ENCODE measurements at places on chromosomes 11 and 22.

DNA sequence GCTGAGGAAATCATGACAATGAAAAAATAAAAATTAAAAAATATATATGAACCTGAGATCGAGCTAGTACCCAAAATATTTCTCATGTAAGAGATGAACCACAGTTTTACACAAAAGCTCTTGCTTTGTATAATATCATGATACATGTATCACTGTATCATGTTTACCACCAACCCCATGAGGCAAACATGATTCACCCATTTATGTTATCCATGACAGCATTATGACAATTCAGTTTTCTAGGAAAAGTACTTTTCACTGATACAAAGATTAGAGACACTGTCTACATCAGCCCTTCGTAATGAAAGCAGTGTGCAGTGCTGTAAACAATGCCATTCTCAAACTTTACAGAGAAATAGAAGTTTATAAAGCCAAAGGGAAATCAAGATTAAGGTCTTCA lies 852.5 kb upstream of the LRRC4C start:
- no peak overlapping the region for H3K27ac ChIP-seq
- no peak overlapping the region for H3K4me3 ChIP-seq
- DNase-seq: no peak
- no peaks in the 10 kb centered on the region for H3K36me3 ChIP-seq
- no peaks in the 10 kb centered on the region for H3K4me1 ChIP-seq

DNA sequence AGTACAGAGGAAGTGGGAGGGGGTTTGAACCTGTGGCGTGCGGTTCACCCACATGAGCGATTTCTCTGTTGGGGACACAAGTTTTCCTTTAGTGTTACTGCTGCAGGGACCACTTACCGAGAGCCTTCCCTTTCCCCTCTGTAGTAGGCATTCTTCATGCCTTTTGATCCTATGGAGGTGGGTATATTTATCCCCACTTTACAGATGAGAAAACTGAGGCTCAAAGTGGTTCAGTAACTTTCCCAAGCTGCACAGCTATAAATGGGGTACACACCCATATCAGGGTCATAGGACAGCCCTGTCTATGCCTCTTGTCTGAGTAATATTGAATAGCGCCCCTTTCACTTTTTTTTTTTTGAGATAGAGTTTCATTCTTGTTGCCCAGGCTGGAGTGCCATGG lies 3.3 kb upstream of the PHF21B start:
- peaks cover 12% of the 10 kb centered on the region for H3K27me3 ChIP-seq
- H3K36me3 ChIP-seq: no peaks in the 10 kb centered on the region
- H3K27ac ChIP-seq: no peak overlapping the region
- no peak for DNase-seq

GRCh38 chr11:2932850-2933251 lies 3.6 kb upstream of the PHLDA2 start:
- H3K4me3 ChIP-seq: no peak overlapping the region
- no peak for DNase-seq
- peaks cover 22% of the 10 kb centered on the region for H3K4me1 ChIP-seq
- peaks cover 6% of the 10 kb centered on the region for H3K27me3 ChIP-seq
- no peak overlapping the region for H3K27ac ChIP-seq

GRCh38 chr22:45441138-45441537 lies 27.6 kb downstream of the RIBC2 start:
- no peaks in the 10 kb centered on the region for H3K4me1 ChIP-seq
- peak overlapping the region; percentile 9 for H3K4me3 ChIP-seq
- H3K27me3 ChIP-seq: no peaks in the 10 kb centered on the region
- H3K27ac ChIP-seq: no peak overlapping the region
- H3K36me3 ChIP-seq: no peaks in the 10 kb centered on the region

GRCh38 chr22:22759371-22759770 lies 115.0 kb downstream of the GGTLC2 start:
- H3K36me3 ChIP-seq: no peaks in the 10 kb centered on the region
- no peak for DNase-seq
- no peak overlapping the region for H3K4me3 ChIP-seq
- H3K4me1 ChIP-seq: peaks cover 36% of the 10 kb centered on the region
- H3K27me3 ChIP-seq: no peaks in the 10 kb centered on the region
- peak overlapping the region; percentile 42 for H3K27ac ChIP-seq

GRCh38 chr11:104564921-104565582 lies 333.2 kb downstream of the CASP12 start:
- H3K27me3 ChIP-seq: no peaks in the 10 kb centered on the region
- H3K27ac ChIP-seq: no peak overlapping the region
- no peaks in the 10 kb centered on the region for H3K4me1 ChIP-seq
- no peaks in the 10 kb centered on the region for H3K36me3 ChIP-seq
- no peak for DNase-seq
- no peak overlapping the region for H3K4me3 ChIP-seq

DNA sequence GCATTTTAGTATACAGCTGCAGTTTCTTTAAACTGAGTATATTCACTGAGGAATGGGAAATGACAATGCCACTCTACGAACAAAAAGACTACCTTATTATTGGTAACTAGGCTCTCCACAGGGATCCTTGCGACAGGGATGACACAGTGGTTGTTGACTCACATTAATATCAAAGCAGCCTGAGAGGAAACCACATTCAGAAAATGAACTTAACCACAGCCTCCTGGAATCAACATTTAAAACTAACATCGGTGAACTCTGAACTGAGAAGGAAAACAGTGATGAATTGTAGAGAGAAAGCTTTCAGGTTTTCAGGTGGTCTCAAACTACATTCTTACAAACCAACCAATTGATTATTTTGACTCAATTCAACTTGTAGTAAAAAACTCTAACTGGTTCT lies 90.3 kb upstream of the MTMR2 start:
- H3K4me3 ChIP-seq: peak overlapping the region; percentile 33
- H3K4me1 ChIP-seq: peaks cover 54% of the 10 kb centered on the region
- H3K27me3 ChIP-seq: no peaks in the 10 kb centered on the region
- peak; percentile 65 for DNase-seq
- no peak overlapping the region for H3K27ac ChIP-seq

DNA sequence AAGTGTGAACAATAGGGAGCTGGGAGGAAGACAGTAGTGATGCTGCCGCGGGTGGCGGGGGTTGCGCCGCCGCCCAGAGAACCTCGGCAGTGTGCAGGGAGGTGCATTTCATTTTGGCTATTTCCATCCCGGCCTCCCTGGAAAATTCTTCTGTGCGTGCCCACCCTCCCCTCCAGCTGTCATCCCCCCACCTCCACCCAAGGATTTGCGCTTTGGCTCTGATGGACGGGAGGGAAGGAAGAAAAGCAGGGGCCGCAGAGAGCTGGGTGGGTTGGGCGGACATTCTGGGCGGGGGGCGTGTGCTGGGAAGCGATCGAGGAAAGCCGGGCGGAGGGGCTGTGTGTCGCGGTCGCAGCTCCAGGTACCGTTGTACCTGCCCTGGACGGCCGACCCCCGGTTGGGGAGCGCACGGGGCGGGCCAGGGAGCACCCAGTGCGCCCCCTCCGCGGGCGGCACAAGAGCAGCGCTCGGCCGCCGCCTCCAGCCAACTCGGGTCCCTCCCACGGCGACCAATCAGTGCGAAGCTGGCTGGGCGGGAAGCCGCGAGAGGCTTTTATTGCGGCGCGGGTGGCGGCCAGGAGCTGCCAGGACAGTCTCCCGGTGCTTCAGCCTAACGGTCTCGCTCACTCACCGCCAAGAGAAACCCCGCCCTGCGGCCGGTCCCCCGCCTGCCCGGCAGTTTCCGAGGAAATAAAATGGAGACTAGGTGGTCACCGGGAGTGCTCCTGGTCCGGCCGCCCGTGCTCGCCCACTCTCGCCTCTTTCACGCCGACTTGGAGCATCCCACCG lies 1.6 kb downstream of the NCAM1 start:
- H3K36me3 ChIP-seq: no peaks in the 10 kb centered on the region
- peaks cover 18% of the 10 kb centered on the region for H3K27me3 ChIP-seq
- peak overlapping the region; percentile 19 for H3K4me3 ChIP-seq
- H3K27ac ChIP-seq: no peak overlapping the region
- H3K4me1 ChIP-seq: no peaks in the 10 kb centered on the region

GRCh38 chr22:23678133-23678532 lies 12.7 kb upstream of the RGL4 start:
- no peak overlapping the region for H3K27ac ChIP-seq
- no peak overlapping the region for H3K4me3 ChIP-seq
- no peaks in the 10 kb centered on the region for H3K27me3 ChIP-seq
- DNase-seq: no peak

GRCh38 chr11:69861901-69862300 lies 42.7 kb upstream of the FGF3 start:
- H3K27ac ChIP-seq: no peak overlapping the region
- H3K27me3 ChIP-seq: no peaks in the 10 kb centered on the region
- no peak for DNase-seq
- H3K4me3 ChIP-seq: no peak overlapping the region
- H3K36me3 ChIP-seq: no peaks in the 10 kb centered on the region

DNA sequence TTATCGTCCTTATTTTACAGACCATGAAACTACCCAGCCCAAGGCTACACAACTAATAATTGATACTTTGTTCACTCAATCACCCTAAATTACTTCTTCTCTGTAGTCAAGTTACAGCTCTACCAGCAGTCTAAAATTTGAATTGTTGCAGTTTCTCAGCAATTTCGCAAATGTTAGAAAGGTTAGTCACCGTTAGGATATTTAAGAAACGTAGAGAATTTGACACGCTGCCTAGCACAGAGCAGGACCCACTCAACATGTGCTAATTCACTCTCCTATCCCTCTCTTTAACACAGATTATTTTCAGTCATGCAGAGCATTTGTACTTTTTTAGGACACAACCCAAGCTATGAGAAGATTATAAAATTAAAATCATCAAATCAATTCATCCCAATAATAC lies 771.1 kb upstream of the LUZP2 start:
- no peak for DNase-seq
- H3K4me1 ChIP-seq: no peaks in the 10 kb centered on the region
- H3K36me3 ChIP-seq: no peaks in the 10 kb centered on the region

DNA sequence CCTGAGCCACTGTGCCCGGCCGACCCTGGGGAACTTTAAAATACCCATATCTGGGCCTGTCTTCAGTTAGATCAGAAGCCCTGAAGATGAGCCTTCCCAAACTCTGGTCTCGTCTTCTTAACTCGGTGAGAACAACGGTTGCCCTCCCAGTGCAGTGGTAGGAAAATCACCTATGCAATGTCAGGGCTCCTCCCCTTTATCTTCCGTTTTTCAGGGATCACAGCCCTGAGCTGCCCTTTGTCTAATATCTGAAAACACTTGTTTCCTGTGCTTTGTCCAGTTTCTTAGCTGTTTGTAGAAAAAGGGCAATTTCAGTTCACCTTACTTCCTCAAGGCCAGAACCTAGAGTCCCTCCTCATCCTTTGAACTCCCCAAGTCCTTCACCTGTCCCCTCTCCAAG lies 9.4 kb downstream of the DRAP1 start:
- DNase-seq: peak; percentile 22
- peak overlapping the region; percentile 70 for H3K27ac ChIP-seq
- peaks cover 22% of the 10 kb centered on the region for H3K4me1 ChIP-seq

DNA sequence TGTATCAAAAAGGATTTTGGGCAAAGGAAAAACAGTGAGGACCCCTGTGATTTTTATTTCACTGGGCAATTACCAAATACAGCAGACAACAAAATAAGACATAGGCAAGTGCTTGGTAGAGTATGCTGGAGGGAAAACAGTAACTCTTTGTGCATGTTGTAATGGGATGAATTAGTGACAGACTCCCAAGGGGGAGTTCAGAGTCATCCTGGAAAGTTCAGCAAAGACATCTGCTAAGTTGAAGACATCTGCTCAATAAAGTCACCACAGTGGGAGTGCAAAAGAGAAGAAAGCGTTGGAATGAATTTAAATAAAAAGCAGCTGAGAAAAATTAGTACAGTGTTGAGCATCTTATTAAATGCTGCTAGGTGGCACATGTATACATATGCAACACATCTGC lies 378.8 kb upstream of the ISX start:
- no peak for DNase-seq
- no peak overlapping the region for H3K4me3 ChIP-seq
- H3K27ac ChIP-seq: no peak overlapping the region

DNA sequence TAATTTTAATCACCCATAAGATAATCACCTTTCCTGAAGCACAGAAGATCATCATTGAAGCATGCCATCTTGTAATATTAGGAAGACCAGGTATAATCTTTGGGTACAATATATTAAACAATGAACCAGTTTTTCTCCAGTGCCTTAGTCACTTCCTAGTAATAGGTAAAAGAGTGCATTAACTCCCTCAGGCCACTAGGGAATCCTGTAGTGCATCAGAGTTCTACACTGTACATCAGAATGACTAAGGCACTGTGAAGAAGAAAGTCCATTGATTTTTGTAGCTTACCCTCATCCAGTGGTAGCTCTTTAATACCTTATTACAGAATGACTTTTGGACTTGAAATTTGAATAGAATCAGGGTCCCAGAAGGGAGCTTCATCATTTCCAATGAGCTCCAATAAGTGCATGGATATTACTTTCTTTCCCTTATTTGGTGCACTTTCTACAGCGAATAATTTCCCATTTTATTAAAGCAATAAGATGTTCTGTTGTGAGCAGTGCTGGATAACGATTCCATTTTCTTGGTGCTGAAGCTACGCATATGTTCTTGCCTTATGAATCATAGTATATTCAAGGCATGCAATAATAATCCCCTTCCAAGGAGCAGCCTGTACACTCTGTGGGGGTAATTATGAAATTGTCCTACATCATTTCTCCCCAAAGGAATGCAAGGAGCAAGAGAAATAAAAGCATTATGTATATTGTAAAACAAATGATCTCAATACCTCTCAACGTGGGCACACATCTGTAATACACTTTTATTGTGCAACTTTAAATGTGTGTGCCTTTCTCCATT lies 4.7 kb downstream of the C11orf87 start:
- no peaks in the 10 kb centered on the region for H3K4me1 ChIP-seq
- DNase-seq: no peak
- H3K4me3 ChIP-seq: no peak overlapping the region
- no peaks in the 10 kb centered on the region for H3K36me3 ChIP-seq
- no peaks in the 10 kb centered on the region for H3K27me3 ChIP-seq

DNA sequence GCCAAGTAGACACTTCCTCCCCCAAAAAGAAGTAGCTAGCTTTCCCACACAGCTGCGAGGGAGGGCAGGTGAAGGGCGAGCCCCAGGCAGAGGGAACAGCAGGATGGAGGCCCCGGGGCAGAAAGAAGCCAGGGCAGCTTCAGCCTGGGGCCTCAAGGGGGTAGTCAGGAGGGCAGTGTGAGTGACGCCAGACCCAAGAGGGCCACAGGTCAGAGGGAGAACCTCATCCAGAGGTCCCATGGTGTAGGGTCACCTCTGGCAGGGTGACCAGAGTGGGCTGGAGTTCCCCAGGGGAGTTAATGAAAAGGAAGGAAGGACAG lies 9.2 kb downstream of the PRR5 start:
- peaks cover 7% of the 10 kb centered on the region for H3K36me3 ChIP-seq
- H3K27me3 ChIP-seq: no peaks in the 10 kb centered on the region
- peak overlapping the region; percentile 38 for H3K27ac ChIP-seq
- H3K4me3 ChIP-seq: no peak overlapping the region
- DNase-seq: no peak

- no peak overlapping the region for H3K4me3 ChIP-seq
- H3K27ac ChIP-seq: no peak overlapping the region
- no peak for DNase-seq
- no peaks in the 10 kb centered on the region for H3K27me3 ChIP-seq
Measured at GRCh38 chr11:14583252-14584034, 60.2 kb upstream of the PDE3B start.

DNA sequence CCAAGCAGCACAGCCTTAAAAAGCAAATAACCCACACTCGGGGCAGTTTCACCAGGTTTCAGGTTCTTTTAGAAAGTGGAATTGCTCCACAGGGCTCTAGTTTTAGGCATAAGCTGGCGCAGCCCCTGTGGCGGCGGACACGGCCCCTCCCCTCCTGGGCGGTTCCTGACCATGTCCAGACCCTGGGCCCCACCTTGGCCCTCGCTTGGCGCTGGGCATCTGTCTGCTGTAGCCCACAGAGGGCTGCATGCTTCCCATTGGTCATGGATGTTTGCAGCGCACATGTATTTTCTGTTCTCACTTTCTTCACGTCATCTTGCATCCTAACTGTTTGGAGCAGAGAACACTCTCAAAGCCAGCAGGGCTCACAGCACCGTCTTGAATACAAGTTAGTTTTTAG lies 244.3 kb downstream of the BRD1 start:
- no peaks in the 10 kb centered on the region for H3K36me3 ChIP-seq
- H3K4me3 ChIP-seq: no peak overlapping the region
- no peak for DNase-seq
- H3K27me3 ChIP-seq: no peaks in the 10 kb centered on the region
